ENCODE measurements at places on chromosomes 12 and 14.

- DNase-seq: no peak
Measured at GRCh38 chr14:101084436-101084826, 180.9 kb upstream of the RTL1 start.

- no peak for DNase-seq
Measured at GRCh38 chr12:11943919-11944700, 126.6 kb upstream of the BCL2L14 start.

DNA sequence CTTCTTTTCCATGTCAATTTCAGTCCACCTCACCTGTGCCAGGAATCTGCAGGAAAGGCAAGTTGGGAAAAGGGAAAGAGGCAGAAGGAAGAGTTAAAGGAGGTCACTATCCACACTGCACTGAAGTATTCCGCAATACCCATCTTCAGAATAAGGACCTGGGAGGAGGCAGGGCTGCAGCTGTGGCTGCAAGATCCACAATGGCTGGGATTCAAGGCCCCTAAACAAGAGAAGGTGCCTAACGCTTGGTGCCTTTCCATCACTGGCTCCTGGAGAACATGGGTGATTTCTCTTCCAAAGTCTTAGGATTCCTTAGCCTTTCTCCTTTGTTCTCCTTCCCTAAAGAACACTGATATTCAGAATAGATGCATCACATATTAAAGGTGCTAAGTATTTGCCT lies 204.0 kb downstream of the GRIN2B start:
- DNase-seq: no peak

- DNase-seq: peak; percentile 4
Measured at GRCh38 chr14:105894978-105895881, 368.8 kb downstream of the TMEM121 start.

GRCh38 chr12:10392394-10392930 lies 2.6 kb upstream of the KLRK1 start:
- DNase-seq: no peak

DNA sequence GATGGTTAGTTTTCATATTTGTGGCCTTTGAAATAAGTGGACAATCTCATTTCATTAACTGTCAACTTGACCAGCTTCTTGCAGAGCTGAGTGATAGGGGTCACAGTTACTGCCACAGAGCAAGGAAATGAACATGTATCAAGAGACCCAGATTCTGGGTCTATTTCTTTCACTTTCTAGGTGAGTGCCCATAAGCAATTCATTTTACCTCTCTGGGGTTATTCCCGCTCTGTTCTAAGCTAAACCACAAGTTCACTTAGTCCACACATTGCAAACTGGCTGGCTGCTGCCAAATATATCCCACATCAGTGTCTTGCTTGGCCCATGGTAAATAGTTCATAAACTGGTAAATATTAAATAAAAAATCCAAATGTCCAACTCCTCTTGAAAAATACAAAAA lies 29.9 kb downstream of the GPHB5 start:
- no peak for DNase-seq

DNA sequence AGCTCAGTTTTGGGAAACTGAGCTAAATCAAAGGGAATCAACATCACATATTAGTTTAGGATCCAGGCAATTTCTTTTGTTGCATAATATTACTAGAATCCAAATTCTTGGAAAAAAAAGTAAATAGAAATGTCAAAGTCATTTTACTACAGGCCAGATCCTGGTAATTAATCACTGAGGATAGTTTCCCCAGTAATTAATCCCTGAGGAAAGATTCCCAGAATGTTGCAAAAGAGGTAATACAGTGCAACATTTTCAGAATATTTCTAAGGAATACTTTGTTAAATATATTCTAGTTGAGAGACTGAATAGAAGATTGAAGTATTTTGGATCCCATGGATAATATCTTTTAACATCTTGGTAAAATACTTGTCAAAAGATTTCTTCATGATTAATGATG lies 207.0 kb upstream of the GARIN2 start:
- no peak for DNase-seq

GRCh38 chr12:7108796-7109571 lies at the start of gene C1RL:
Gene C1RL (minus strand): TSS chr12:7109214. CDS start chr12:7109180, 34 bp downstream.
- DNase-seq: peak; percentile 82

- no peak for DNase-seq
Measured at GRCh38 chr12:95705143-95705542, 85.4 kb downstream of the NTN4 start.

DNA sequence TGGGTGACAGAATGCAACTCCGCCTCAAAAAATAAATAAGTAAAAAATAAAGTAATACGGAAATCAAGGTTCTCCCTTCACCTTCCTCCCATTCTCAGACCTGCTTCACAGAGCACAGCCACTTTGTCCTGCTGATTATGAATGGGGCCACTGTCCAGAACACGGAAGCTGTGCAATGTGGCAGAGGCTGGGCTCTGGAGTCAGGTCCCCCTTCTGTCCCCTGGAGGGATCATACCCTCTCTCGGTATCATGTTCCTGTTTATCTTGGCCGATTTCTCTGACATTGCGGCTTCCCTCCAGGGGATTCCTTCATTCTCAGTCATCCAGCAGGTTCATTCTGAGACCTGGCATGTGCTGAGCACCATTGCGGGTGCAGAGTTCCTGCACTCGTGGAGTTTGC lies 11.3 kb downstream of the PPP2R5C start:
- no peak for DNase-seq

DNA sequence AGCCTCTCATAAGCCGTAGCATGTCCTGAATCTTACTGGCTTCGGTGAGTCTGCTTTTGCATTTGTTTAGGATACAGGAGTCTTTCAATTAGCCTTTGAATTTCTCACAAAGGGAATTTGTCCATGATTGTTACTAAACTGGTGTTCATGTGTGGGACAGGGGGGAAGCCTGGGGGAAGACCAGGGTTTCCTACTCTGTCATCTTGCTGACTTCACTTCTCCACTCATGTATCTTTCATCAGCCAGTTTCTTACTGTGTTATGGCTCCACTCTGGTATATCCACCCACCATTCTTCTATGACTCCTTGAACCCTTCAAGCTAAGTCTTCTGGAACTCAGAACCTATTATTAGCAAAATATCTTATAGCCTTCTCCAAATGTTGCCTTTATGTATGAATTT lies 31.7 kb upstream of the A2M start:
- DNase-seq: no peak

All from activated naive CD4-positive, alpha-beta T cell treated with anti-CD3 and anti-CD28 coated beads, Interleukin-2, amount 50 U/mL, for 16 hours (primary cell).